ENCODE measurements at places on chromosomes 7 and 10. TPM values are rescaled to one million over a fixed set of nuclear protein-coding genes. Genes with fewer than 3 reads are reported as not detected.

BMPER gene
- 4.5 TPM for polyA plus RNA-seq

PTPRZ1 gene
- polyA plus RNA-seq = 1.0 TPM

- no peak for DNase-seq
Observed at GRCh38 chr10:30057894-30058556, 1.4 kb downstream of the JCAD start.

- no peak for DNase-seq
Observed at GRCh38 chr7:156167417-156167807, 355.1 kb upstream of the SHH start.

- DNase-seq = no peak
Observed at GRCh38 chr7:47382200-47382599, 199.7 kb downstream of the TNS3 start.

NUTM2B gene
- polyA plus RNA-seq = 0.09 TPM

CDC14C gene
- not detected for polyA plus RNA-seq

TMEM140 gene
- 13.6 TPM for polyA plus RNA-seq

DNA sequence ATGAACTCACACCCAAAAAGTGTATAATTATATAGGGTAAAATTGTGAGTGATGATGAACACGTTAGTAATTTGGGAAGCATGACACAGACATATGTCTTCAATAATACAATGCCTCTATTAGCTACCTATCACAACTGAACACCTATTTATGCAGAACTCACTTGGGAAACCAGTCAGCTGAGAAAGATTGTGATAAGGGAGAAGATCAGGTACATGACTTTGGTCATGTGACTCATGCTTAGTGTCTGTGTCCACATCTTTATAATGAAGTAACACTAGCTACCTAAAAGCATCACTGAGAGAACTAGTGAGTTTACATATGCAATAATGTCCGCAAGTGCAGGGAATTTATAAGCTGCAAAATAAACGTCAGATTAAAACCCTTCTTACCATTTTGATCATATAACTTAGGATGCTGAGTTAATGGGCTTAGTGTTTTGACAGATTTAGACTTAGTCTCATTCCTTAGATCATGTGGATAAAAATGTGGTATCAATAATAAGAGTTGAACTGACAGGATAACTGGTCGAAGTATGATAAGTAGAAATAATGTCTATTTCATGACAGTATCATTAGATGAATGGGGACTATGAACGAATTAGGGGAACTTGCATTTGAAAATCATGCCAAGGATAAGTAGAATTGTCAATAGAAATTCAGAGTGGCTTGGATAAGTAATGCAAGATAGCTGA lies 11.6 kb downstream of the VWDE start:
- no peak for DNase-seq

DNA sequence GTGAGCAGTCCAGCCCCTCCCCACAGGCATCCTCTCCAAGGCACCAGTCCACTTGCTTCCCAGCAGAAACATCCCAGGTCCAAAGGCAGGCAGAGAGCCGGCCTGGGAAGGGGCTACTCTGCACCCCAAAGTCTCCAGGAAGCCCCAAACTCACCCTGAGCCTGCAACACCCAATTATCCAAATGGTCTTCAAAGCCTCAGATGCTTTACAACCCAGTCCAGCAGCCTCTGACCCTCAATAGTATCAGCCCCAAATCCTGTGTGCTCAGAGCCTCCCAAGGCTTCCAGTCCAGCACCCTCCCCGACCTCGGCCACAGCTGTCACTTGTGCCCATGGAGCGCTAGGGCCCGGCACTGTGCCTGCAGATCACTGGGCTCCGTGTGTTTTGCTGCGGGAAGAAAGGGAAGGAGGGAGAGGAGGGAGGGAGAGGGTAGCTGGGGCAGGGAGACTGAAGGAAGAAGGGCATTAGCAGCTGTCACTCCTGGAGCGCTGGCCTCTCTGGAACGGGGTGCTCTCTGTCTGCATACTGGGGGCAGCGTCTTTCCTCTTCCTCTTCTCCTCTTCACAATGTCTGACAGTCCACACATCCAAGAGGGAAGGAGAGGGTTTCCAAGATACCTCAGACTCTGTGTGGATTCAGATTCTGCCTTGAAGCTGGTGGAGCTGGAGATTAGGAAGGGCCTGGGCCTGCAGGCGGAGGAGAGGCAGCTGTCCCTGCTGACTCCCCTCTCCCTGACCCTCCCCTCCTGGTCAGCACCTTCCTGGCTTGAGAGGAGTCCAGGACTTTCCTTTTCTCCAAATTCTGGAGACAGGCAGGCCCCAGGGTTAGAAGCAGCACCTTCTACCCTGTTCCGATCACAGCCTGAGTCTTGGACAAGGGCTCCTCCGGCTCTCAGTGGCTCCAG lies 13.2 kb downstream of the CALML5 start:
- DNase-seq = no peak

NFE2L3 gene
- 12.0 TPM for polyA plus RNA-seq

EBLN1 gene
- polyA plus RNA-seq = 0.11 TPM

DNA sequence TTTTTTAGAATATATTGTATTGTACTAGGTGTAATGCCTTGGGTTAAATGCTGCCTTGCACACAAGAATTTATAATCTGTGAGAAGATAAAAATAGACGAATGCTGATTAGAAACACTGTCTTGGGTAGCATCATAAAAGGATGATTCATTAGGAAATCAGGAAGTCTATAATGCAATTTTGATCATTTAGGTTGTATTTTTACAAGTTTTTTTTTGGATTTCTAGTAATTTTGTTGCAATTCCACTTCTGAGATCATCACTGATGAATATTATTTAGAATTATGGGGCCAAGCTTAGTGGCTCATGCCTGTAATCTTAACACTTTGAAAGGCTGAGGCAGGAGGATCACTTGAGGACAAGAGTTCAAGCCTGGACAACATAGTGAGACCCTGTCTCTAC lies 29.6 kb downstream of the WBP1L start:
- no peak for DNase-seq

DNA sequence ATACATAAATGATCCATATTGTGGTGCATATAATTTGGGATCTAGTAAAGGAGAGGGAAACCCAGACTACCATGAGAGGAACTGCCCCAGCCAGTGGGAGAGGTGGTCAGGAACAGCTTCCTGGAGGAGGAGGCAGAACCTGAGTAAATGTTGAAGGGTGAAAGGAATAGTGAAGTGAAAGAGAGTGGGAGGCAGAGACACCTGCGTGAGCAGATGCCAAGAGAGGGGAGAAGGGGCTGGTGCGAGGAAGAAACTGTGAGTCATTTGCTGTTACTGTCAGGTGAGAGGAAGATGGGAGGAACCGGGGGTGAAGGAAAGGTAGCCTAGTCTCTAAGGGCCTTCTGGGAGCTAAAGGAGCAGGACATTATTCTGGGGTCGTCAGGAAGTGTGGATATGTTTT lies 294.8 kb downstream of the GRID1 start:
- DNase-seq = no peak

GRCh38 chr10:21742740-21743412 lies 208.8 kb downstream of the MLLT10 start:
- no peak for DNase-seq

POM121C gene
- 15.4 TPM for polyA plus RNA-seq

TMEM270 gene
- polyA plus RNA-seq = 0.46 TPM

DNA sequence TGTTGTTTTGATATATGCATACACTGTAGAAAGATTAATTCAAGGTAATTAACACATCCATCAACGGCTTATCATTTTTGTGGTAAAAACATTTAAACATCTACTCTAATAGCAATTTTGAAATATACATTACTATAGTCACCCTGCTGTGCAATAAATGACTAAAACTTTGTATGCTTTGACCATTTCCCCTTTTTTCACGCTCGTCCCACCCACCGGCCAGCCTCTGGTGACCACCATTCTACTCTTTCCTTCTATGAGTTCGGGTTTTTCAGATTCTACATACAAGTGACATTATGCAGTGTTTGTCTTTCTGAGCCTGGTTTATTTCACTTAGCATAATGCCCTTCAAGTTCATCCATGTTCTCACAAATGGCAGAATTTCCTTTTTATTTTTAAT lies 21.3 kb downstream of the CYCS start:
- no peak for DNase-seq

DNA sequence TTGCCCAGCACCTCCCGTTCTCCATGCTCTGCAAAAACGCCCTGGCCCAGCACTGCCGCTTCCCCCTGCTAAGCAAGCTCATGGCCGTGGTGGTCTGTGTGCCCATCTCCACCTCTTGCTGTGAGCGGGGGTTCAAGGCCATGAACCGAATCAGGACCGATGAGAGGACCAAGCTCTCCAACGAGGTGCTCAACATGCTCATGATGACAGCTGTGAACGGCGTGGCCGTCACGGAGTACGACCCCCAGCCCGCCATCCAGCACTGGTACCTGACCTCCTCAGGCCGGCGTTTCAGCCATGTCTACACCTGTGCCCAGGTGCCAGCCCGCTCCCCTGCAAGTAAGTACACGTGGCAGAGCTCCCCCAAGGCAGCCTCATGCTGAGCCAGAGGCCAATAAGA lies 11.6 kb upstream of the ATP6V0E2 start:
- no peak for DNase-seq

CCL24 gene
- polyA plus RNA-seq = 0.78 TPM

DNA sequence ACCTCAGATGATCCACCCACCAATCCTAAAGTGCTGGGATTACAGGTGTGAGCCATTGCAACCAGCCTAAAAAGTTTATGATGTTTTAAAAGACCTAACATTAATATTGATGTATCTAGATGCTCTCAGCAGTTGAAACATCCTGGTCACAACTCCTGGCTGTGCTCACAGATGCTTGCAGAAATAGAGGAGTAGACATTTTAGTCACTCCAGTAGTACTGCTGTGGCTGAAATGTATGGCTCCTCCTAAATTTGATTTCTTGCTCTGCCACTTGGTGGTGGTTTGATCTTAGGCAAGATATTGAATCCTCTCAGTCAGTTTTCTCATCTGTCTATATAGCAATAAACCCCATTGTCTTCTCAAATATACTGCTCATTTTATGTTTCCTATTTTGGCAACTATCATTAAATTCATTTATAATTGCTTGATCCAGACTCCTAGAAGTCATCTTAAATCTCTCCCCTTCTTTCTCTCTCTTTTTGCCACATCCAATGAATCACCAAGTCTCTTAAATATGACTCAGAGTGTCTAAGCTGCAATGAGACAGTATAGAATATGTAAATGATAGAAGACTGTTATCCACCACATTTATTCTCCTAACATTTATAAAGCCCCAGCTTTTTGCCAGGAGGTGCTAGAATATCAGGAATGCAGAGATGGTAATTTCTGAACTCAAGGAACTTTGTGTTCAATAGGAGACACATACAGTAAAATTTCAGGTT lies 78.1 kb upstream of the NRBF2 start:
- no peak for DNase-seq

DNA sequence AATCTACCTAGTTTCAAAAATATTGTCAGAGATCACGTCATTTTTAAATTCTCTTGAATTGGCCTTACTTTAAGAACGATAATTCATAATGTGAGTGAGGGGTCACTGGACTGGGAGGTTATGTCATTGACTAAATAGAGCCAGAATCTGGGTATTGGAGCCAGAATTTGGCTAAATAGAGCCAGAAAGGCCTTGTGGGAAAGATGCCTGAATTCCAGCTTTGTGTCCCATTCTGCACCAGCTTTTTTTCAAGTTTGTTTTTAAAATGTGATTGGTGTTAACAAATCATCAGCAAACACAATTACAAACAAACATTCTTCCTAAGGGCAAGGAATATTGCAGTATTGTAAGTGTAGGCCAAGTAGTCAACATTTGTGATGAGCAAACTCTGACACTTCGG lies 233.2 kb upstream of the PRKCQ start:
- DNase-seq = no peak

GRM3 gene
- polyA plus RNA-seq = 0.07 TPM

- no peak for DNase-seq
Observed at GRCh38 chr10:100769481-100769880, 24.1 kb downstream of the PAX2 start.

SLC26A4 gene
- polyA plus RNA-seq = 0.39 TPM

PLEKHS1 gene
- 0.37 TPM for polyA plus RNA-seq

LIPK gene
- polyA plus RNA-seq = 1.5 TPM

GRCh38 chr10:15879058-15879457 lies 18.8 kb upstream of the MINDY3 start:
- peak; percentile 39 for DNase-seq

- no peak for DNase-seq
Observed at GRCh38 chr10:27541796-27542729, 38.0 kb downstream of the RAB18 start.

ASZ1 gene
- 0.09 TPM for polyA plus RNA-seq

PTPN20 gene
- 0.78 TPM for polyA plus RNA-seq

LAMB1 gene
- polyA plus RNA-seq = 251 TPM

DNA sequence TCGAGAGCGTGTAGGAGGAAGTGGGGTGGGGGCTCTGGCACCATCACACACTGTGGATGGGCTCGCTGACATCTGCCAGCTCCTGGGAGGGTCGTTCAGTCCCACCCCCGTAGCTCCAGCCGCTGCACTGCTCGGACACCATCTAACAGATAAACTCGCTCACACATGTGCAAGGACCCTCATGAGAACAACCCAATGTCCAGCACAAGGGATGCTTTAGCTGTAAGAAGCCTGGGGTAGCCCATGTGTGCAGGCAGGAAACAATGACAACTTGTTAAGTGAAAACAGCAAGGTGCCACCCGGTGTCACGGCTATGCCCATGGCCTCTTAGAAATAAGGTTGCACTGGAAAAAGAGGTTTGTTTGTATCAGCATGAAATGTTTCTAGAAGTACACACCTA lies 14.1 kb downstream of the OGDHL start:
- no peak for DNase-seq

GRCh38 chr10:104796823-104797222 lies 155.7 kb downstream of the SORCS3 start:
- no peak for DNase-seq

NSUN6 gene
- 24.6 TPM for polyA plus RNA-seq
